ENCODE measurements at places on chromosomes 2 and 18. TPM values are rescaled to one million over a fixed set of nuclear protein-coding genes. Genes with fewer than 3 reads are reported as not detected.

- DNase-seq, result no peak
Measured at GRCh38 chr18:54163453-54163852, 61.0 kb downstream of the MBD2 start.

GRCh38 chr2:190506666-190507065 lies 27.9 kb downstream of the NEMP2 start:
- no peak for DNase-seq

DNA sequence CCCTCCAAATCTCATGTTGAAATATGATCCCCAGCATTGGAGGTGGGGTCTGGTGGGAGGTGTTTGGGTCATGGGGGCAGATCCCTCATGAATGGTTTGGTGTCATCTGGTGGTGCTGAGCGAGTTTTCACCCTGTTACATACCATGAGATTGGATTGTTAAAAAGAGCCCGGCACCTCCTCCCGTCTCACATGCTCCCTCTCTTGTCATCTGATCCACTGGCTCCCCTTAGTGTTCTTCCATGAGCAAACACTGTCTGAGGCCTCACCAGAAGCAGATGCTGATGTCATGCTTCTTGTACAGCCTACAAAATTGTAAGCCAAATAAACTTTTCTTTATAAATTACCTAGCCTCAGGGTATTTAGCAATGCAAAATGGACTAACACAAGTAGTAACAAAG lies 405.0 kb upstream of the SLC39A10 start:
- DNase-seq, result no peak

DNA sequence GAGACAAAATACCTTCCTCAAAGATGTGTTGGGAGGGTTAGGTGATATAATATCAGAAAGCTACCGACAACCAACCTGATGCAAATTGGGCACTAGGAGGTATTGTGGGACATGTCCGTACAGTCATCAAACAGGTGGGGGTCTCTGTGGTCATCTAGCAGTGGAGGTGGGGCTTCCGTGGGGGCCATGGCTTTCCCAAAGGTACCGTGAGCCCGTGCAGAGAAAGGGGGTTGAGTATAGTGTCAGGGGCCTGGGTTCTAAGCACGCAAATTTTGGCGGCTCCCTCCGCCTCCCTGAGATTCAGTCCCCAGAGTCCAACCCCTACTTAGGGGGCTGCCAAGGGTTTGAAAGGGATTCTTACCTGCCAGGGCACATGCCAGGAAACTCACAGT lies 32.6 kb downstream of the HJURP start:
- DNase-seq, result no peak

Gene NT5DC4
- total RNA-seq, result 0.85 TPM

Gene PMAIP1
- total RNA-seq, result 14.5 TPM

Gene DNAJC5G
- total RNA-seq, result not detected

GRCh38 chr2:222424276-222424728 lies at the start of gene SGPP2:
SGPP2 (plus strand) TSS chr2:222424543; CDS start chr2:222424603, 60 bp downstream.
- DNase-seq, result no peak

Gene UGT1A1
- 0.09 TPM for total RNA-seq

- no peak for DNase-seq
Measured at GRCh38 chr2:59572227-59572626, 981.2 kb downstream of the BCL11A start.

DNA sequence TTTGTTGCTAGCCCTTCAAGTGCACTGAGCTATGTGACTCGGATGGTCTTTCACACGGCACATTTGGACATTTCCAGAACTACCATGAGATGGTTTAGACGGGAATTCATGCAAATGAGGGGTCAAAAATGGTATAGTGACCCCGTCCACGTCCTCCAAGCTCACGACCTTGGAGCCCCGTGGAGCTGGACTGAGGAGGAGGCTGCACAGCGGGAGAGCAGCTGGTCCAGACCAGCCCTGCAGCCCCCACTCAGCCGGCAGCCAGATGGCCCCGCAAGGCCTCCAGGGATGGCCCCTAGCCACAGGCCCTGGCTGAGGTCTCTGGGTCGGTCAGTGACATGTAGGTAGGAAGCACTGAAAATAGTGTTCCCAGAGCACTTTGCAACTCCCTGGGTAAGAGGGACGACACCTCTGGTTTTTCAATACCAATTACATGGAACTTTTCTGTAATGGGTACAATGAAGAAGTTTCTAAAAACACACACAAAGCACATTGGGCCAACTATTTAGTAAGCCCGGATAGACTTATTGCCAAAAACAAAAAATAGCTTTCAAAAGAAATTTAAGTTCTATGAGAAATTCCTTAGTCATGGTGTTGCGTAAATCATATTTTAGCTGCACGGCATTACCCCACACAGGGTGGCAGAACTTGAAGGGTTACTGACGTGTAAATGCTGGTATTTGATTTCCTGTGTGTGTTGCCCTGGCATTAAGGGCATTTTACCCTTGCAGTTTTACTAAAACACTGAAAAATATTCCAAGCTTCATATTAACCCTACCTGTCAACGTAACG lies 88.8 kb downstream of the EPAS1 start:
- DNase-seq, result no peak

GRCh38 chr2:2764001-2764355 lies 432.9 kb upstream of the MYT1L start:
- no peak for DNase-seq

DNA sequence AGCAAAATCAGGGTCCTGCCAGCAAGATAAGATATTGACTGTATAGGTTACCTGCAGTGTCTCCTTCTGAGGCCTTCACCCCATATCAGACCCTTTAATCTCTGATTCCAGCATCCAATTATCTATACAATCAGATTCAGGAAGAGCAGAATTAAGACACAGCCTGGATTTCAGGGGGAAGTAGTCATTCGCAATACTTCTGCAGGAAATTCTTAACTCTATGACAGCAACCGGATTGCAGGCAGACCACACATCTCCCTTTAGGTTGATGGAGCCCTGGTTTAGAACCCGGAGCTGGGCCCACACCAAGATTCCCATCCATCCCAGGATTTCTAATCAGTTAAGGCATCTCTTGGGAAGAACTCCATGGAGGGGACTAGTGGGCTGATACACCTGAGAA lies 9.5 kb downstream of the ARL4C start:
- no peak for DNase-seq

DNA sequence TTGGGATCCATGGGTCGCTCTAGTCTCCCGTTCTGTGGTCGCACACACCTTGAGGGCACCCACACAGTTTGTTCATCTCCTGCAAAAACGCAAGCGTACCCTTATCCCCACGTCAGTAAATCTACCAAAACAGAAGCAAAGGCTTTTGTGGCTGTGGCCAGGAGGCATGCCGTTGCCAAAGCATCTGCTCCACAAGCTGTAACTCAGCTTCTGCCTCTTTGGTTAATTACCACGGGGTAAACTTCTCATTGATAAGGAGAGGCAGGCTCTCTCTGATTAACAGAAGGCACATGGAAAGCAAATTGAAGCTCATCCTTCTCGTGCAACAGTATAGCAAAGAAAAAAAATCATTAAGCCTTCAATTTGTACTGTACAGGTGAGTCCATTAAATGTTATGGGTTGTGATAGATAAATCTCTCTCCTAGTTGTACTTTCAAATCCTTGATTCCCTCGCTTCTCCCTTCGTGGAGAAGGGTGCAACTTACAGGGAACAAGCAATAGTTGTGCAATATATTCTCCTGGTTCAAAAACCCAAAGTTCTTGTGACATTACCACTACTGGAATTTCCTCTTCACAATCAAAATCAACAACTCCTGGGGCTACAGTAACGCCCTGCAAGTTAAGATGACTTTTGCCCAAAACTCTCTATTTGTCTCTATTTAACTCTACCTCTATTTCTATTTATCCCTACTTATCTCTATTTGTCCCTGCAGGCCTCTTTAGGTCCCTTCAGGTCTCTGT lies 10.3 kb downstream of the PECR start:
- no peak for DNase-seq

Gene MC4R
- total RNA-seq, result 0.33 TPM
